ENCODE measurements at places on chromosomes 6 and 20.

- DNase-seq = no peak
These were observed 35.1 kb upstream of the EDN3 start for GRCh38 chr20:59265298-59265697.

GRCh38 chr20:3106658-3107463 is 22.3 kb upstream of the AVP start:
- no peak for DNase-seq

DNA sequence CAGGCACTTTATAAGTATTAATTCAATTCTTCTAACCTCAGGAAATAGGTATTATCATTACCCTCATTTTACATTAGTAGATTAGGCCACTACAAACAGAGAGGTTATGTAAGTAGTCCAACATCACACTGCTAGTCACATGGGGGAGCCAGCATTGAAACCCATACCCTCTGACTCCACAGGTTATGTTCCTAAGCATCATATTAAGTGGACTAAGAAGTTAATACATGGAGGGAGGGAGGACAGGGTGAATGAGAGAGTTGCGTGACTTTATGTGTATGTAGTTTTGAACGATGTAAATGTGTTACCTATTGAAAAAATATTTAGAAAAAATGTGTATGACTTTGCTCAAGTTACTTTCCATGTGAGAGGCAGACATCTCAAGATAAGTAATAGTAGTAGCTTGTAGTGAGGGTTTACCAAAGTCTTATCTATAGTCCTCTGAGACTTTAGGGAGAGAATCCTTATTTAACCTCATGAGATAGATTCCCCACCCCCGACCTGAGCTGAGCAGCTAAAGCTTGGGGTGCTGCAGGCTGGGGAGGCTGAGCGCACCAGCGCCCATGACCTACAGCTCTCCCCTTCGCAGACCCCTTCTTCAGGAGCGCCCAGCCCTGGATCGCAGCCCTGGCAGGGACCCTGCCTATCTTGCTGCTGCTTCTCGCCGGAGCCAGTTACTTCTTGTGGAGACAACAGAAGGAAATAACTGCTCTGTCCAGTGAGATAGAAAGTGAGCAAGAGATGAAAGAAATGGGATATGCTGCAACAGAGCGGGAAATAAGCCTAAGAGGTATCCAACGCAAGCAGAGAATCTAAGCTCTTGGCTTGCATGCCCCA is 7.5 kb downstream of the BTN3A2 start:
- DNase-seq = no peak

DNA sequence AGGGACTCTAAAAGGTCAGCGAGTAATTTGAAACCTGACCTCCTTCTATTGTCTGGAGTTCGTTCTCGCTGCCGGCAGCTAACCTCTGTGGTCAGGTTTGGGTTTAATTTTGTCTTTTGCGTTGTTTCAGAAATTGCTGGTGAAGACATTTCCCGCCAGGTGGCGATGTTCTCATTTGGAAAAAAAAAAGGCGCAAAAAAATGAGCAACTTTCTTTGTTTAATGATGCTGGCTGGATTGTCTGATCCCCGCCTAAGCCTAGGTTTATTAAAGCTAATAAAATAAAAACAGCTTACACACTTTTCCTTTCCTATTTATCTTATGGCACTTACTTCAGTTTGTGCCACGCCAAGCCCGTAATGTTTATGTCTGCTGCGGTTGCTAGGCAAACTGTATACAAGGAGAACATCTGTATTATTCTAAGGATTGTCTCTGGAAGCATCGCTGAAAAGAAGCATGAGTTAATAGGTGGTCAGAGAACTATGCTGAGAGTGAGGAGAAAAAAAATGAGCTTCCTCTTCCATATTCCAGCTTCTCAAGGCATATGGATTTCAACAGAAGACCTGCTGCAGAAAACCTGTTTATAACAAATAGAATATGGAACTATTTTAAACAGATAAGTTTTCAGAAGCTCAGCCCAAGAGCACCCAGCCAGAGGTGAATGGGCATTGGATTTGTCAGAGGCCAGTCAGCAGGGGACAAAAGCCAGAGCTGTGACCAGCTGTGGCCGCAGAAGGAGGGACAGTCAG is 205.7 kb downstream of the DOK5 start:
- no peak for DNase-seq

DNA sequence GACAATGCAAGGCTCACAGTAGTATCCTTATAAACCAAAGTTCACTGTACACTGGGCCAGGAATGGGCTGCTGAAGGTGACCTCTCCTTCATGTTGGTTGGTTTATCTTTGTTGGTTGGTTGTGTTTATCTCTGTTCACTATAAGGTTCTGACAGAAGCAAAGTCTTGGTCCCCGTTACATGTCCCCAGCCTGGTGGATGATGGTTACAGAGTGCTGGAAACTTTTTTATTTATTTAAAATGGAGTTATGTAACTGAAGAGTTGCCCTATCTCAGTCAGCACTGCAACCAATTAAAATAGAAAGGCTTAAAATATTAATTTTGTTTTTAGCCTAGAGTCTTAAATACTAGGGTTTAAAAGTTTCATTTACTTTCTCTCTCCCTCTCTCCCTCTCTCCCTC is 100.6 kb downstream of the SLC16A10 start:
- no peak for DNase-seq

GRCh38 chr6:150086026-150086425 is 17.1 kb upstream of the ULBP3 start:
- DNase-seq = no peak

DNA sequence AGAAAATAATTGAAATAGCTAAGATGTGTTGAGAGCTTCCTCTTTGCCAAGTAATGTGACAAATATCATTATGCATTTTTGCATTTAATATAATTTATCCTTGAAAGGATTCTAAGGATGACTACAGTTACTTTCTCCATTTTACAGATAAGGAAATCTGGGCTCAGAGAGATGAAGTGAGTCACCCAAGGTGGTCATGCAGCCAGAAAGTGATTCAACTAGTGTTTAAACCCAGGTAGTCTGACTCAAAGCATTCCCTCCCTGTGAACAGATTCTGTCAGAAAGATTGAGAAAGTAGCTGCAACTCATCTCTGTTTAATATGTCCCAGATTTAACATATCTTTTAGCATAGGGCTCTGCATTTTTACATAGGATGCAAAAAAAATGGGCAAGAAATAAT is 28.1 kb downstream of the NRSN1 start:
- no peak for DNase-seq

DNA sequence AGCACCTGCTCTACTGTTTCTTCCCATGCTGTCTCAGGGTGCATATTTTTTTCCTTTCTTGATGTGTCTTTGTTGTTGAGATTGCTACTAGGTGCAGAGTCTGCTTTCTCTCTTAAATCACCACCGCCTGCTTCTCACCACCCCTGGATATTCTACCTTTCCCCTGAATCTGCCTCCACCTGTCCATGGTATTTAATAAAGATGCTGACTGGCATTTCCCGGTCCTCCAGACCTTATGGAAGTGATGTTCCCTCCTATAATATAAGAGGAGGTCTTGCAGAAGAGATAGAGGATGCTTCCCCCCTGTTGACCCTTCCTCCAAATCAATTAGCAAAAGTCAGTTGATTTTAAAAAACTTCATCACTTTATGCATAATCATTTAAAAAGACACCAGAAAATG is 107.9 kb upstream of the IYD start:
- no peak for DNase-seq

DNA sequence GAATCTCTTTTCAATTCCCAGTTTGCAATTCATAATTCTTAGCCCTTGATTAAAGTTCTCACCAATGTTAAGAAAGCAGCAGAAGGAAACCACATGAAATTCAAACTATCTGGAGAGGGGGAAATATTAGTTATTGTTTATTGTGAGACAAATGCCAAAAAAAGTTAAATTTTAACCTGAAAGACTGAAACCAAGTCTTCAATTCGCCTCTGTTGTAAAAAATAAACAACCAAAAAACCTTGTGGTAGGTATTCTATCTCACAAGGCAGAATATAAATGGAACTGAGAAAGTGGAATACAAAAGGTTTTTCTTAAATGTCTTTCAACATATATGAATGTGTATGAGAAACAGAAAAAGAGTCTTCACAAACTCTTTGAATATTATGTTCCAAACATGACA is 24.8 kb downstream of the TMX4 start:
- no peak for DNase-seq

DNA sequence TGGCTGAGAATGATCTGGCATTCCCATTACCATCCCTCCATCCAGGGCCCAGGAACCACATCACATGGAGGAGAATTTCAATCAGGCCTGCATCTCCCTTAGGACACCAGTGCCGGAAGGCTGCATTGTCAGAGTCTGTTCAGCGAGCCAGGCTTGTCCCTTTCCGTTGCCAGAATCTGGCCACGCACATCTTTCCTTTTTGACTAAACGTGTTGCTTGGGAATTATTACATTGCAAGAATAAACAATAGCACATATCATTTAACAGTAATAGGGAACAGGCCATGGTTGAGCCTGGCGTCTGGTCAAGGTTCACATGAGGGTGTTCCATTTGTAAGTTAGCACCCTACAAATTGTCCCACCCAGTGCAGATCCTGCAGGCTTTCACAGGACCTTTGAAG is 42.8 kb downstream of the SOBP start:
- DNase-seq = no peak

GRCh38 chr20:40691566-40692239 is 2.7 kb upstream of the MAFB start:
- no peak for DNase-seq

DNA sequence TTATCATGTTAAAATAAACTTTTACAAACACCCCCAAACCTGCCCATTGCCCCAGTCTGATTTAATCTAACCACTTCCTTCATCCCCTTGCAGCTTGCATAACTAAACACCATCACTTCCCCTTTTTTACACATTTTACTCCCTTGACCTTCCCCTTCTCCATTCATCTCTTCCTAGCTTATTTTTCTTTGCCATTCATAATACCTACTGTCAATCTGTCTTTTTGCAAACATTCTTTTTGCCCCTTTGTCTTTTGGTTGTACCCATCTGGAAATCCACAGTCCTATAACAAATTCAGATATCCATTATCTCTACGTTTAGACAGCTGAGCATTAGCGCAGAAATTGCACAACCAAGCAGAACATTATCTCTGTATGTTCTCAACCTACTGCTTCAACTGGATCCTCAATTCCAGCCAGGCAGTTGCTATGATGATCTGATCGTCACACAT is 51.2 kb downstream of the C6orf52 start:
- no peak for DNase-seq

- no peak for DNase-seq
These were observed 10.0 kb downstream of the GMPR start for GRCh38 chr6:16248271-16248853.

- no peak for DNase-seq
These were observed 8.7 kb downstream of the ZNF335 start for GRCh38 chr20:45963059-45964005.

GRCh38 chr6:28816909-28817807 is 106.6 kb downstream of the TRIM27 start:
- DNase-seq = no peak

GRCh38 chr6:44143731-44144130 is 14.9 kb upstream of the CAPN11 start:
- DNase-seq = no peak

GRCh38 chr6:52000064-52000463 is 87.3 kb downstream of the PKHD1 start:
- no peak for DNase-seq

DNA sequence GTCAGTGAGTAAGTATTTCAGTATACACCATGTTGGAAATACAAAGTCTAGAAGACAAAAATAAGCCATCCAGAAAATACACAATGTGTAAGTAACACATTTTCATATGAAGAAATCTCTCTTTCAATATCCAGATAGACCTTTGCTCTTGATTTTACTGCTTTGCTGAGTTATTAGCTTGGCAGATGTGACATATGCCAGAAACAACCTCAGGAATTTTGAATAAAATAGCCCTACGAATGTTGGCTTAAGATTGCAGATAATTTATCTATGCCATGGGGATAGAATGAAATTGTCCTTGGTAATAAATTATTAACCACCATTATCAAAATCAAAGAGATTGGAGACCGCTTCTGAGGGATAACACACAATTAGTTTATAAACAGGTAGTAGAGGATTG is 1036.9 kb upstream of the EPHA7 start:
- DNase-seq = no peak

DNA sequence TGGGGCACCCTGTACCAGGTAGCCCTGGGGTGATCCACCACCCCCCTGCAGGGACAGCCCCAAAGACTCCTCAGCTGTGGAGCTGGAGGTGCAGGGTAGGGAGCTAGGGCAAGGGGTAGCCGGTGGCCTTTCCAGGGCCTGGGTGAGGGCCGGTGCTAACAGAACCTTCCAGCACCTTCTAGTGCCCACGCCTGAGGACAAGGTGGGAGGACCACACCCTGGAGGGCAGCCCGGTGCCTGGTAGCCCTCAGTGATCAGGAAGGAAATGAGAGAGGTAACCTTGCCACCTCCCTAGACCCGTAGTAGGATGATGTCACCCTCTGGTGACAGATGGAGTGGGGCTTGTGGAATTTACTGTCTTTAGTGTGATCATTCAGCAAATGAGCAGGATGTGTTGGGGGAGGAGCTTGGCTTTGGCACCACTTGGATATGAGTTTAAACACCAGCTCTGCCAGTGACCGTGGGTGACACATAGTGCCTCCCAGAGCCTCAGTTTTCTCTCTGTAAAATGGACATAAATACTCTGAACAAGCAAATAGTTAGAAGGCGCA is 187.7 kb downstream of the NFATC2 start:
- no peak for DNase-seq

GRCh38 chr20:58171796-58172425 is 56.5 kb downstream of the ANKRD60 start:
- DNase-seq = no peak

GRCh38 chr6:48747040-48747439 is 636.0 kb upstream of the PTCHD4 start:
- DNase-seq = no peak

Measured in T-cell (primary cell).